ENCODE measurements at places on chromosomes 13 and 19.

DNA sequence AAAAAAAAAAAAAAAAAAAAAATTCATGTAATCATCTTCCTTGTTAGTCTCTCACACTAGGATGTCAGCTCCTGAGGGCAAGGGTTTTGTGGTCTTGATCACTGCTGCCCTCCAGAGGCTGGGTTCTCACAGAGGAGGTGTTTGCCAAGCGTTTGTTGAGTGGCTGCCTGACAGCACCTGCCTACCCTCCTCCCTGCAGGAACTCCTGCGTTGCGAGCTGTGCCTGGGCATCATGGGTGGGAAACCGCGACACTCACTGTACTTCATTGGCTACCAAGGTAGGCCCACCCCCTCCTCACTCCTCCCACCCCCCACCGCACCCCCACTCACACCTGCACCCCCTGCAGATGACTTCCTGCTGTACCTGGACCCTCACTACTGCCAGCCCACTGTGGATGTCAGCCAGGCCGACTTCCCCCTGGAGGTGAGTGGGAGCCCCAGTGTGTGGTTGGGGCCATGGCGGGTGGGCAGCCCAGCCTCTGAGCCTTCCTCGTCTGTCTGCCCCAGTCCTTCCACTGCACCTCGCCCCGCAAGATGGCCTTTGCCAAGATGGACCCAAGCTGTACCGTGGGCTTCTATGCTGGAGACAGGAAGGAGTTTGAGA lies 8.1 kb downstream of the ATG4D start:
- DNase-seq = no peak

GRCh38 chr13:69970520-69970919 lies 137.1 kb upstream of the ATXN8OS start:
- DNase-seq = no peak

DNA sequence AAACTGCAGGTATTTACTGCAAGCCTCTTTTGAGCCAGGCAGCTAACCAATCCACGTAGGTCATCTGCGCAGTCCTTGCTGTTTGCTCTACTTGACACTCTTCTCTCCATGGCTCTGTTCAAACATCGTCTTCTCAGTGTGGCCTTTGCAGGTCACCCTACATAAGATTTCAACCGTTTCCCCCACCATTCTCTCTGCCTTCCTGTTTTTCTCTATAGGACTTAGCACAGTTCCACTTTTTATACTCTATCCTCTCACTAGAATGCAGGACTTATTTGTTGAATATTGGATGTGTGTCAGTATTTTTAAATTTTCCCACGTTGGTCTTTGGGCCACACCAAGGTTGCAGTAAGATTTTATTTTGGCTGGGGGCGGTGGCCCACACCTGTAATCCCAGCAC lies 1.7 kb upstream of the FBXW9 start:
- DNase-seq = no peak

GRCh38 chr19:40231544-40232424 lies 5.3 kb upstream of the CCNP start:
- DNase-seq = no peak

GRCh38 chr19:2323707-2324106 lies 4.7 kb downstream of the LSM7 start:
- DNase-seq = no peak

DNA sequence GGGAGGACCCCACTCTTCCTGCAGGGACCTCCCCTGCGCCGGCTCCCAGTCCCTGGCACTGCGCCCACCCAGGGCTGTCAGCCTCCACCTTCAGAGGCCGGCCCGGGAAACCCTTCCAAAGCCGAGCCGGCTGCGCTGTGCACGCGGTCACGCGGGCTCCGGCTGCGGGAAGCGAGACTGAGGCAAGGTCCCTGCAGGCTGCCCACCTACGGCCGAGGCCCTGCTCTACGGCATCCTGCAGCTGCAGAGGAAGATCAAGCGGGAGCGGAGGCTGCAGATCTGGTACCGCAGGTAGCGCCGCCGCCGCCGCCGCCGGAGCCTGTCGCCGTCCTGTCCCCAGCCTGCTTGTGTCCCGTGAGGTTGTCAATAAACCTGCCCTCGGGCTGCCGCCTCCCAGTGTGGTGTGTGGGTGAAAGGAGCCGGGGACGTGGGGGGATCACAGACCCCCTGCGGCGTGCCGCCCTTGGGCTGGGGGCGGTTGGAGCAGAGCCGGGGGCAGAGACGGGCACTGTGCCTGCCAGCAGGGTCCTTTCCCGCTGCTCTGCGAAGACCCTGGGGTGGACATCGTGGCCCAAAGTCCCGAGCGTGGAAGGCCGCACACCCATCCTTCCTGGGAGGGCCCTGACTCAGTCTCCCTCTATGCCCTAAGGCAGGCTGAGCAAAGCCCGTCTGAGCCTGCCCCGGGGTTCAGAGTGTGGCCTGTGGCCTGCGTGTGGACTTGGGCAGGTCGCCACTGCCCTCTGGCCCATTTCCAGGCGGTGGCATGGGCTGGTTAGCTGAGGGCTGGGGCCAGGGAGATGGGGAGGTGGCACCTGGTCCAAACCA lies 5.9 kb downstream of the GAMT start:
- DNase-seq = no peak

- no peak for DNase-seq
Measured at GRCh38 chr19:8429826-8430225, 14.9 kb upstream of the HNRNPM start.

- DNase-seq = no peak
Measured at GRCh38 chr13:75929076-75929475, 292.9 kb downstream of the LMO7 start.

DNA sequence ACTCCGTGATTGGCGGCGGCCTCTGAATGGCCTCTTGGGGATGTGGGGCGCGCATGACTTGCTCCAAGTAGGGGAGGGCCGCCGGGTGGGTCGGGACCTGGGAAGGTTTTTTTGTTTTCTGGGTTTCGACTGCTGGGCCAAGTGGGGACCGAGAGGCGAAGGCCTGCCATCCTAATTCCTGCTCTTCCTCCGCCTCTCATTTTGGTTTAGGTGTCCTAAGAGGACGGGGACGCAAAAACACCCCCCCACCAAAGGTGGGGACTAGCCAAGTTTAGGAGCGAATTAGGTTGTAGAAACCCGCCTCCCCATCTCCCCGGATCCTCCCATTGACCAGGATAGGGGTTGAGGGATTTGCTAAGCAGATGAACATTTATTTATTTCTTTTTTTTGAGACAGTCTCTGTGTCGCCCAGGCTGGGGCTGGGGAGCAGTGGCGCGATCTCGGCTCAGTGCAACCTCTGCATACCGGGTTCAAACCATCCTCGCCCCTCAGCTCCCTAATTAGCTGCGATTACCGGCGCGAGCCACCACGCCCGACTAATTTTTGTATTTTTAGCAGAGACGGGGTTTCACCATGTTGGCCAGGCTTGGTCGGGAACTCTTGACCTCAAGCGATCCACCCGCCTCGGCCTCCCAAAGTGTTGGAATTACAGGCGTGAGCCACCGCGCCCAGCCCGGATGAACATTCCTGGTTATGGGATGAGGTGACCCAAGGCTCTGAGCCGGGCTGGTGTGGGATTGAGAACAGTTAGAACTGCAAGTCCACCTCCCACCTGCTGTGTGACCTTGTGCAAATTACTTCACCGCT lies 838 bp downstream of the PPP2R1A start:
- DNase-seq = no peak

DNA sequence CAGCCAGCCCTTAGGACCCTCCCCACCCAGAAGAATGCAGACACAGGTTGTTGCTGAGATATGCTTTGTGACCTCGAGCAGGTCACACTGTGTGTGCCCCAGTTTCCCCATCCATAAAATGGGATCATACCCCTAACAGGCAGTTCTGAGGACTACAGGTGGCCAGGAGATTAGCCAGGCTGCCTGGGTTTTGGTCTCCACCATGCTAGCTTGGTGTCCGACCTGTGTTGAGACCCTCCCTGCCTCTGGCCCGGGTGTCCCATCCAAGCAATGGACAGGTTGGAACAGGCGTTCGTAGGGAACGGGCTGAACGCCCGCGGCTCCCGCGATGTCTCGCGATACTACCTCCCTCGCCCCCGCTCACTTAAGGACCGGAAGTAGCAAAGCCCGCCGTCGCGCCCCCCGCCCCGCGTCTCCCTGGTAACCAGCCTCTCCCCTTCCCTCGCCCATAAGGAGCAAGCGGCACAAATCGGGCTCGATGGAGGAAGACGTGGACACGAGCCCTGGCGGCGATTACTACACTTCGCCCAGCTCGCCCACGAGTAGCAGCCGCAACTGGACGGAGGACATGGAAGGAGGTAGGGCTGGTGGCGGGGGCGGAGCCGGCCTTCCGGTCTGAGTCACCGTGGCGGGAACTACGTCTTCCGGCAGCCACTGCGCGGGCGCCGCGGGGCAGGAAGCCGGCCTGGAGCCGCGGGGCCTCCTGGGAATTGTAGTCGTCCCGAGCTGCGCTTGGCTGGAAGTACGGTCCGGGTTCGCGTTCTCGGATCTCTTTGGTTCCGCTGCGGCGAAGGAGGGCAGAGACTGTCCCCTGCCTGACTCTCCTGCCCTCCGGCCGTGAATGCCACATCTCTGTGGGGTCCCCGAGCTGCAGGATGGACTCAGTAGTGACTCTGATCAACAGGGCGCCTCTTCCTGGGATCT lies 45.4 kb downstream of the SMIM24 start:
- DNase-seq = peak; percentile 94

DNA sequence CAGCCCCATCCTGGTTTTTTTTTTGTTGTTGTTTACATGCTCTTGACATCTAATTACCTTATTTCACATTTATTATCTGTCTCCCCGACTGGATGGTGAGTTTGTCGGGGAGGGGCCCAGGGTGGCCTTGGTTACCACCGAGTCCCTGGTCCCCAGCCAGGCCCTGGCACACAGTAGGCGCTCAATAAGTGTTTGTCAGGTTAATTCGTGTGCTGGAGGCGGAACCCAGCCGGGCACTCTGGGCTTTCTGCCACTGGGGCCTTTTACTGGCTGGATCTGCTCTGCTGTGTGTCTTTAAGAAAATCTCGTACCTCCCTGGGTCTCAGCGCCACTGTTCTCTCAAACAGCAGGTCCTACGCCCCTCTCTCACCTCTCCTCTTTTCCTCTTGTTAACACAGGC lies 4.6 kb downstream of the NRTN start:
- no peak for DNase-seq

GRCh38 chr13:42146359-42146758 lies 97.9 kb downstream of the DGKH start:
- no peak for DNase-seq

DNA sequence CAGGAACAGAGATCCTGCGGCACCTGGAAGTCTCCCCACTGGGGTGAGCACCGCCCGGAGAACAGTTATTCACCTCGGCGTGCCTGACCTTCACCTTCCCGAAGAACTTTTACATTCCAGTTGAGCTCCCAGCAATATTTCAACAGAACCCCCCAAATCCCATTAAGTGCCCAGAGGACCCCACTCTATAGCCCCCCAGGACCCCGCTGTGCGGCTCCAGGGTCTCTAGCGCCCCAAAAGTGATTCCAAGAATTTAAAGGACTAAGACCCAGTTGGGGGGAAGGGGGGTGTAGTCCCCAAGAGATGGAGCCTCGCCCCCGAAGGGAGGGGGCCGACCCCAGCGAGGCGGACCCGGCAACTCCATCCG lies 480 bp downstream of the GPR108 start:
- DNase-seq = peak; percentile 64

DNA sequence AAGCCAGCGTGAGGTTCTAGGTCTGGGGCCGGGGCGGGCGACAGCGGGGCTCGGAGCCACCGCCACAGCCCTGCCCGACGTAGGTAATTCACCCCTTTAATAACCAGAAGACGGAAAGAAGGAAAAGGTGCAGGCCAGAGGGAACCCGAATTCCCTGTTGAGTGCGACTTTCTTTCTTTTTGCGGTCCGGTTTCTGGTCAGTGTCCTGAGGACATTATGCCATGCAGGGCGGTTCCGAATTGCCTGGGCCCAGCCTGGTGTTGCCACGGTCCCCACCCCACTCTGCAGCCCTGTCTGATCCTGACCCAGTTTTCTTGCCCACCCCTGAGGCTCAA lies 18.4 kb upstream of the TFDP1 start:
- no peak for DNase-seq

DNA sequence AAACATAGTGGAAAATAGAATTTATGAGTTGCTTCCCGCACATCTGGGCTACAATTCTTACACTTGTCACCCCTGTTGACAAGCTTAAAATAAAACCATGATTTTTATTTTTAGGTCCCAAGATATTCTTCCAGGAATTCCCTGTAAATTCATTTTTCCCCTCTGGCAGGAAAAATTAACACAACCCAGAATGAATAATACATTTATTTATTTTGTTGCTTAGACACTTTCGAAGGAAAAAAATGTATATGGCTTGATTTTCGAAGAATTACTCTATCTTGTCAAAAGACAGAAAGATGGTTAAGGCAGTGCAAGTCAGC lies 74.4 kb downstream of the LHFPL6 start:
- no peak for DNase-seq

DNA sequence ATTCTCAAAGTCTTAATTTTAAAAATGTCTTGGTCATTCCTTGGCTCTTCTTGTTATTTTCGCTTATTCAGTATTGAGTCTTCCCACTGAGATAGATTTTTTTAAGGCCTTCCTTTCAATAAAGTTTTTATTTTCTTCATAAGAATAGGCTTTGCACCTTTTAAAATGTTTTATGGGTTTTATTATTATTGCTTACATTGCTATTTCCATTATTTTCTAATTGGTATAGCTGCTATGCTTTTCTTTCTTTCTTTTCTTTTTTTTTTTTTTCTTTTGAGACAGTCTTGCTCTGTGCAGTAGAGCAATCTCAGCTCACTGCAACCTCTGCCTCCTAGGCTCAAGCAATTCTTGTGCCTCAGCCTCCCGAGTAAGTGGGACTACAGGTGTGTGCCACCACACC lies 195.7 kb downstream of the PDS5B start:
- DNase-seq = no peak

DNA sequence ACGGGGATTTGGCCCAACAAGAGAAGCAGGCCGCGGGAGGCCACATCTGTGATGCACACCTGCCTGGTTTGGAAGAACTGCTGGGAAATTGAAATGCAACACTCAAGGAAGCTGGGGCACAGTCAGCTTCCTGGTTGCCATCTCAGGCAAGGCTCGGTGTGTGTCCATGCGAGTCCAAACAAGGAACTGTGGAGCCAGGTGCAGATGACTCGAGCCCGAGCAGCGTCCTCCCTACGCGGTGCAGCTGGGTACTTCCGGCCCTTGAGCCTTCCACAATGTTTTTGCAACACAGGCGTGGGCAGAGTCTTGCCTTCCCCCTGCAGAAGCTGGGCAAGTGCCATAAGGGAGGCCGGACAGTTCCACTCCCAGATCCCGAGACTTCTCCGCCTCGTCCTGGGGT lies 94.6 kb downstream of the CRYL1 start:
- no peak for DNase-seq

Data from NK-92 treated with Interleukin-12 subunit alpha and Interleukin-12 subunit beta, amount 100 ng/mL, for 24 hours (cell line).